ENCODE measurements at places on chromosomes 1 and 21. TPM values are rescaled to one million over a fixed set of nuclear protein-coding genes. Genes with fewer than 3 reads are reported as not detected.

Gene KIAA0040
- total RNA-seq = 28.8 TPM

Gene PLCH2
- 0.30 TPM for total RNA-seq

GRCh38 chr1:40692429-40692895 lies 958 bp downstream of the NFYC start:
- peak; percentile 25 for DNase-seq

Gene ENAH
- total RNA-seq = 50.5 TPM

DNA sequence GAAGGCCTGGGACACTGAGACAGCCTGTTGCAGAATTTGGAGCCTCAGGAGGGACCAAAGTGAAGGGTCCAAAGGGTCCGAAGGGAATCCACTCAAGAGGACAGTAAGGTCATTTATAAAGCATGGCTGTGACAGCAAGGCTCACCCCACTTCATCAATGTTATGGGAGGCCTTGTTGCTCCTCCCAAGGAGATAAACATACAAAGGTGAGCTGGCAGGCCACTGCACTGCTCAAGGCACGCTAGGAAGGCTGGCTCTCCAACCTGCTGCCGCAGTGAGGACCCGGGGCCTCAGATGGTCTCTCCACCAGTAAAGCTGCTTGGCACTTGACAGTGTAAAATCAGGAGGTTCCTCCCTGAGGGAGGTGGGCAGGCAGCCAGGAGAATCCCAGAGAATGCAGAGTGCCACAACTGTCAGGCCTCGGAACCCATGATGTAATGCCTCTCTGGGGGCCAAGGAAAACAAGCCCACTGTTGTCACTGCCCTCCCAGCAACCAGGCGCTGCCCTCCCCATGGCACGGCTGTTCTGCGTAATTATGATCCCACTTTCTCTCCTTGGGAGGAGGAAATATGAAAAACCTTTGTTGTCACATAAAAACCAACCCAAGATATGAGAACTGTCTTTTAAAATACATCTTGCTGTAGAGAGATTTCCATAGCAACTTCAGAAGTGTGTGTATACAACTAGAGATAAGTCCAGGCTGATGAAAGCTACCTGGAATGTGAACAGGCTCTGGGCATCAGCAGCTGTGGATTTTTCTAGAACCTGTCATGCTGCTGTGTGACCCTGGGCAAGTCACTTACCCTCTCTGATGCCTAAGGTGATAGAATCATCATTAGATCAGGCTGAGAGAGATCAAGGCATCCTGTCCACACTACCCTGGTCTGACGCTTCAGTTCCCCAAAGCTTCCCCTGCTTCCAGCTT lies 102.5 kb downstream of the KCNN3 start:
- DNase-seq = no peak

DNA sequence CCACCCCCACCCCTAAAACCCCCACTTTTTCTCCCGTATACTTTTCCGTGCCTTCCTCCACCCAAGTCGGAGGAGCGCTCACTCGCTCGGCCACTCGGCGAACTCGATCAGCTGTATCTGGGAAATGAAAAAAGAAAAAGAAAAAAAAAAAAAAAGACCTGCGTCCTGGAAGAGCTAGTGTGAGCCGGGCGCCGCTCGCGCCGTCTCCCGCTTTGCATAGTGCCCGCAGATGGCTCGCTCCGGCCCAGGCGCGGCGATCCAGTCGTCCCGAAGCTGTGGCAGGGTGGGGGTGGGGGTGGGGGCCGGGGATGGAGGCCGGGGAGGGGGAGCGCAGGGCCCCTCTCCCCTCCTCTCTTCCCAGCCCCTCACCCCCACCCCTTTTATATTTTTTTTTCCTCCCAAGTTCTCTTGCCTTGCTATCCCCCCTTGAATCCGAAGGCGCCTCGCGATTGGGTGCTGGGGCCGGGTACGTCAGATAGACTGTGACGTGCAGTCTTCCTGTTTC lies 299 bp upstream of the PROX1 start:
- DNase-seq = no peak

Gene CCDC27
- total RNA-seq = not detected
